Tongue (tissue), 3 donors: ENCODE measurements at places on chromosomes 2 and 18. TPM values are rescaled to one million over a fixed set of nuclear protein-coding genes. Genes with fewer than 3 reads are reported as not detected.

GRCh38 chr2:6202756-6203155, 510.6 kb downstream of the SOX11 start:
- DNase-seq: no peak

- DNase-seq: no peak
Observed at GRCh38 chr2:137930146-137930545, 34.1 kb upstream of the HNMT start.

DNA sequence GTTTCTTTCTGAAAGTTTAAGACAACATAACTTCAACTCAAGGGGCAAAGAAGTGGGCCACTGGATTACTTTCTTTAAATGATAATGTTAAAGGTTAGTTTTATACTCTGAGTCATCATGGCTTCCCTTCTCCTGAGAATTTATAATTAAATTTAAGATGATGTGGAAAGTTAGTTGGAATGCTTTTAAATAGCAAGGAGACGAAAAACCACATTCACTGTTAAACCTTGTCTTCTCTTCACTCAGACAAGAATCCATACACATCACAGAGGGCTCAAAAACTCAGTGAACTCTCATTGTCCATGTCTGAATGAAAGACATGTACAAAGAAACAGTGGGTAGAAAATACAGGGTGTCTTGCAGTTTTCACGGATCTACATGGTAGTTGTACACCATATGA, 65.6 kb downstream of the COL5A2 start:
- no peak for DNase-seq

DNA sequence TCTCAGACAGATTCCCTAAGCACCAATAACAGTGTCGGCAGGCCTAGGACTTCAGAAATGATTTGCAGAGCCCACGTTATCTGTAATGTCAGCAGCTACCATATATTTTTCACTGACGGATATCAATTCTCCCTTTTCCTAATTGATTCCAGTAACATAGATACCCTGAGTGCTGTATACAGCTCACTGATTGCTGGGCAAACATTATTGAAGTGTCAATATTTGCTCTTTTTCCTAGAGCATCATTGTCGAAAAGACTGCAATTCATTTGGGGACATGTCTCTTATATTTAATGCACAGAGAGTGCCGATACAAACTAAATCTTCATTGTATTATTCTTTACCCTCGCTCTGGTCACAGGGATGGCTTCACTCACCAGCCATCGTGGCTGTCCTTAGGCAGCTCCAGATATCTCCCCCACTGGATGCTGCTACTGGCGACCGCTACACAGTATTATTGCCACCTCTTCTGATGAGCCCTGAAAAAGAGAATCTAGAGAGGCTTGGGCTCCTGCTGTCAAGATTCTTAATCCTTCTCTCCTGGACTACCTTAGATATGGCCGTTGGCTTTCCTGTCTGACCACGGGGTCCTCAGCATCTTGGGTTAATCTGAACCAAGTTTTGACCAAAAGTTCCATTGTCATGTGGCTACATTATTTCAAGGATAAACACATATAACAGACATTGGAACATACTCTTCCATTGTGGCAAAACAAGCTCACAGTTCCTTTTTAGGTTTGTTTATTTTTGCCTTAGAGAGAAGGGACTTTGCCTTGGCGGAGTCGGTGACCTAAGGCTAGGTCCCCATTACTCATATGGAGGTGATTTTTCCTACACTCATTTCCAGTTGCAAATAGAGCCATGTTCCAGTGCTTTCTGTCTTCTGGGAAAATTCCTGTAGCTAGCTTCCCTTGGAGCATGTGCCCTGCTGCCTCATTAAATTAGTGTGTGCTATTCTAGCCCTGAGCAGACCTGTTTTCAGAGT, 105.4 kb downstream of the CPO start:
- DNase-seq: no peak

GRCh38 chr2:121803503-121803902, 48.1 kb downstream of the TSN start:
- DNase-seq: no peak

DNA sequence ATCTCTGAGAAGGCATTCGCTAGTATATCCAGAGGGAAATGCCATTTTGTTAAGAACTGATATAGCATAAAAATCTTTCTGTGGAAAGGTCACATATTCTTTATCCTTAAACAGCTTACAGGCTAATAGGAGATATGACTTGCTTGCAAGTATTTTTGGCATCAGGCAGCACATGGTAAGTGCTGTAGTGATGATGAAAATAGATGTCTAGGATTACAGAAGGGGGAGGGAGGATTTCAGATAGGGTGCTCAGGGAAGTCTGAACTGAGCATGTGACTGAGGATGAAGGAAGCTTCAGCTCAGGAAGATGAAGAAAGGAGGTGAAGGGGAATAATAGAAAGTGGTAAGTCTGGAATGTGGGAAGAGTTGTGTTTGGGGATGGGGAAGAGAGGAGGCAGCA, 158.5 kb upstream of the NOSTRIN start:
- peak; percentile 64 for DNase-seq

SATB2 gene
- 23.1 TPM for total RNA-seq

DNA sequence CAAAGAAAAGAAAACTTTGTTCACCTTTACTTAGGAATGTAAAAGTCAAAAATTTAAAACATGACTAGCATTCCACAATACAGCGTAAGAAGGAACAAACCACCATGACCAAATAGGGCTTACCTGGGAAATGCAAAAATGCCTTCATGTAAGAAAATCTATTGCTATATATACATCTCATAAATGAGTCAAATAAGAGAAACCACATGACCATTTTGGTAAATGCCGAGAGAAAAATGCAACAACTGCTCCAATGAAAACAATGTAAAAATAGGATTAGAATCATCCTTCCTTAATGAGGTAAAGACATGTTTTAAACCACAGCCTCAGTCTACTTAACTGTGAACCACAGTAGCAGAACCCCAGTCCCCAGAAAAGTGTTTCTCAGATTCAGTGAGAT, 49.4 kb downstream of the TGOLN2 start:
- DNase-seq: peak; percentile 47

DNA sequence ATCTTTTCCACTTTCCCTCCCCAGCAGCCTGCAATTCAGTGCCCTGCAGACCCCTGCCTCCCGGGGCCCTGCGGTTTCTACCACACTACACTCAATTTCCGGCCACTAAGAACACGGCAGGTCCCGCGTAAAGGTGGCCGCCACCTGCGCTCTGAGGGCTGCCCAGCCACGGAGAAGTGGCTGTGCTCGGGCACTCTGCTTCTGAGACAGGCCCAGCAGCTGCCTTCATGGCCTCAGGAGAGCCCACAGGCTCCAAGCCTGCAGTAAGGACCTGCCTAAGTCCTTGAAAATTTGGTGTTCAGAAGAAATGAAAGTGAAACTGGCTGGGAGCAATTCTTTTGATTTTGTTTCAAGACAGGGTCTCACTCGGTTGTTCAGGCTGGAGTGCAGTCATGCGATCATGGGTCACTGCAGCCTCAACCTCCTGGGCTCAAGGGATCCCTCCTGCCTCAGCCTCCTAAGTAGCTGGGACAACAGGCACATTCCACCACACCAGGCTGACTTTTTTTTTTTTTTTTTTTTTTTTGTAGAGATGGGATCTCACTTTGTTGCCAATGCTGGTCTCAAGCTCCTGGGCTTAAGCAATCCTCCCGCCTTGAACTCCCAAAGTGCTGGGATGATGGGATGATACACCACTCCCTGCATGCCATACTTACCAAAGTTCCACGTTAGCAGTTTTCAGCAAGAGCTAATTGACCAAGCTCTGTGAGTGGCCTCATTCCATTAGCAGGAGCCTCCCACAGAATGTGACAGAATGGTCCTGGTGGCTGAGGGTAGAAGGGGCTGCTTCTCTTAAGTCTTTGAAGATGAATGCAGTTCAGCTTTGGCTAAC, 14.6 kb upstream of the ALPP start:
- no peak for DNase-seq

- DNase-seq: peak; percentile 85
Observed at GRCh38 chr18:25289001-25289631, 62.9 kb downstream of the ZNF521 start.

RGPD8 gene
- total RNA-seq: 22.9 TPM

QPCT gene
- 5.6 TPM for total RNA-seq

DNA sequence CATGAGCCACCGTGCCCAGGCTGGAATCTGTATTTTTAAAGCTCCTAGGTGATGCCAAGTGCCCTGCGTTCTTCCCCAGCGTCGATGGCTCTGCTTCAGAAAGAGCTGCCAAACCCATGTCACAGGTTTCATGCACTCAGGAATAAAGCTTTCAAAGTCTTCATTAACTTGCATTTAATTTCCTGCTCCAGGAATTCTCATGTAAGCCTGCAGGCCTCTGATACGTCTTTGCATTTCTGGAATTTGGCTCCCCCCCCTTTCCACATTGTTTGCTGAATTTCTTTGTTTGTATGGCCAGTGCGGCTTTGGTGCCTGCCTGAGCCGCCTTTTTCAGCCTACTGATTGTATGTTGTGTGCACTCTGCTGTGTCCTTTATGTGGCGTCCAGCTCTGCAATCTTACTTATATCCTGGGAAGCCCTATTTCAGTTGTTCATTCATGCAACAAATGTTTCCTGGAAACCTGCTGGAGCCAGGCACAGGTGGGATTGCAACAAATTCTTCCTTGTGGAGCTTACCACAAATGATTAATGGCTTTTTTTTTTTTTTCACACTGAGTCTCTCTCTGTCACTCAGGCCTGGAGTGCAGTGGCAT, 17.9 kb upstream of the OTOF start:
- no peak for DNase-seq

GPR155 gene
- 13.3 TPM for total RNA-seq

DNA sequence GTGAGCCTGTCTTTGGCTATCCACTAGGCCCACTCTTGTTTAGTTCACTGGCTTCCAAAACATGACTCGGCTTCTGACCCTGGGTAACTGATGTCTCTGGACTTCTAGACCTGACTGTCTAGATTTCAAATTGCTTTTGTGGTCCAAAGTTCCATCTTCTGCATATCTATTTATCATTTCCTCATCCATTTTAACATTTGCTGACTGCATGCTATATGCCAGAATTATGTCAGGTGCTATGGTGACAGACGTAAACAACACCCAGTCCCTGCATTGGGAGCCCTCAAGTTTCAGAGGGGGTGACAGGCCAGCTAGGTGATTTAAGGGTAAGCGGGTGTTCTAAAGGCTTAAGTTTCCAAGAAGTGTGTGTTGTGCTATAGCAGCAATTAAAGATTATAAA, 140.9 kb downstream of the PIEZO2 start:
- no peak for DNase-seq

GRCh38 chr2:24642351-24642750, 150.8 kb downstream of the PTRHD1 start:
- DNase-seq: no peak

DNA sequence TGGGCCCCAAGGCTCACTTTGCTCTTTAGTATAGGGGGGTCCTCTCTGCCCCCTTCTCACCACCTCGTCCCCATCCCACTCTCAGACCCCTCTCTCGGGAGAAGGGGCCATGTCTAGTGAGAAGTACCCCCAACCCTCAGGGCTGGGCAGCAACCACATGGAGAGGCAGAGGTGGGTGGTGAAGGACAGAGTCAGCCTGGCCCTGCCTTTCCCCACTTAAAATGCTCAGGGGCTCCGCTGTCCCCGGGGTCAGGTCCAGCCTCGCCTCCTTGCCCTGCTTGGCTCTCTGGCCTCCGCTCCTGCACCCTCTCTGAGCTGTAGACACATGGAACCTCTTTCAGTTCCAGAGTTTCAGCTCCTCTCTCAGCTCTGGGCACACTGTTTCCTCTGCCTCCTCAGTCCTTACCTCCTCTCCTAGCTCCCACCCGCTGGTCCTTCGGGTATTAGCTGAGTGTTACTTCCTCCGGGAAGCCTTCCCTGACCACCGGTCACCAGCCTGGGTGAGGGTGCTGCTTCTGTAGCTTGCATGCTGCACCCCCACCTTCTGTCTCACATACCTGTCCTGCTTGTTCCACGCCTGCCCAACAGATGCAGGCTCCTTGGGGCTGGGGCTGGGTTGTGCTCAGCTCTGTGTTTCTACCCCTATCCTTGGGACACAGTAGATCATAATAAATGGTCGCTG, 79.5 kb upstream of the OTOF start:
- no peak for DNase-seq

SPC25 gene
- 3.4 TPM for total RNA-seq

- peak; percentile 35 for DNase-seq
Observed at GRCh38 chr18:51076503-51076902, 46.5 kb downstream of the SMAD4 start.

- DNase-seq: peak; percentile 38
Observed at GRCh38 chr2:459931-460330, 172.0 kb upstream of the ALKAL2 start.

HOXD12 gene
- total RNA-seq: not detected

MEIS1 gene
- 72.7 TPM for total RNA-seq

FOXI3 gene
- 0.31 TPM for total RNA-seq

DNA sequence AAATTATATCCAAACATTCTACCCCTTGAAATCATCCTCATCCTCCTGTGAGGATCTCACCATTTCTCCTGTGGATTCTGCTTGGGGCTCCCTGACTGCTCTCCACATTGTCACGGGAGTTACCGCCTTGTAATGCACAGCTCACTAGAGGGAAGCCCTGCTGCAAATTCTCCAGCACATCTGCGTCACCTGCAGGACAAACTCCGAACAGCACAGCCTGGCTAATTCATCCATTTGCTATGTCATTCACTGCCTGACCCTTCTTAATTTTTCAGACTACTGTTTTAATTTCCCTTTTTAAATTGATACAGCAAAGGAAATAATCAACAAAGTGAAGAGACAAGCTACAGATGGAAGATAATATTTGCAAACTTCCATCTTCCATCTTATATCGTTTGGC, 627.4 kb downstream of the FBXO15 start:
- DNase-seq: no peak

METTL8 gene
- 18.7 TPM for total RNA-seq

GRCh38 chr2:137960223-137960622, 4.0 kb upstream of the HNMT start:
- no peak for DNase-seq

GRCh38 chr18:28189400-28190239, 12.7 kb upstream of the CDH2 start:
- peak; percentile 14 for DNase-seq

DNA sequence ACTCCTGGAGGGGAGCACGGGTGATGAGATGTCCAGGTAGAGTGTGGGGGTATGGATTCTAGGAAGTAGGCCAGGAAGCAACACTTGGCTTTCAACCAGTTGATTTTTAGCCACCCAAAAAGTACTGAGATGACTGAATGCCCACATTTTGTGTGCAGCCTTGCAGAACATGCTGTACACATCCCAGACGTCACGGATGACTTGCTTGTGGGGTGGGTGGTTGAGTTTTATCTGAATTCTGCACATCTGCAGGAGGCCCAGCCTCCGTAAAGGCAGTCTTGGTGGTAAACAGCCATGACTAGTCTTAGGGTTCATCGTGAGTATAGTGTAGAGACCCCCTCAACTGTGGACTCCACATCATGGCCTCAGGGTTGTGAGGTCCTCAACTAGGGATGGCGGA, 53.3 kb upstream of the CCDC195 start:
- no peak for DNase-seq

ST8SIA3 gene
- total RNA-seq: 0.10 TPM

DNA sequence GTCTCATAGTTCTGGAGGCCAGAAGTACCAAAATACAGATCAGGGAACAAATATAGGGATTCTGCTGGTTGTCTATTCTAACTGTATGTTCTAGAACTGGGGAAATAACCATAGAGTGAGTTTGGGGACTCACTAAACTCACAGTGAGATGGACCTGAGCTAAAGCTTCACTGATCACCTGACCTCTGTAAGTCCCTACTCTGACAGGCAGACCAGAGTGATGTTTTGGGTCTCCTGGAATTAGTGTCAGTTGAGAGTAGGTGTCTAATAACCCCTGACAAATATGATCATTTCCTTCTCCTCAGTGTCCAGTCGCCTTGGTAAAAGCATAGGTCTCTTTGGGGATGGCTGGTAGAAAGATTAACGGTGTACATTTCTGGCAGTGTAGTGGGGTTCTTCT, 14.2 kb downstream of the PIKFYVE start:
- DNase-seq: no peak

CAPN14 gene
- 20.5 TPM for total RNA-seq

- no peak for DNase-seq
Observed at GRCh38 chr2:181853696-181854095, 37.8 kb upstream of the ITPRID2 start.

DRC1 gene
- not detected for total RNA-seq
